ENCODE measurements at places on chromosomes 7 and 10. TPM values are rescaled to one million over a fixed set of nuclear protein-coding genes. Genes with fewer than 3 reads are reported as not detected.

DNA sequence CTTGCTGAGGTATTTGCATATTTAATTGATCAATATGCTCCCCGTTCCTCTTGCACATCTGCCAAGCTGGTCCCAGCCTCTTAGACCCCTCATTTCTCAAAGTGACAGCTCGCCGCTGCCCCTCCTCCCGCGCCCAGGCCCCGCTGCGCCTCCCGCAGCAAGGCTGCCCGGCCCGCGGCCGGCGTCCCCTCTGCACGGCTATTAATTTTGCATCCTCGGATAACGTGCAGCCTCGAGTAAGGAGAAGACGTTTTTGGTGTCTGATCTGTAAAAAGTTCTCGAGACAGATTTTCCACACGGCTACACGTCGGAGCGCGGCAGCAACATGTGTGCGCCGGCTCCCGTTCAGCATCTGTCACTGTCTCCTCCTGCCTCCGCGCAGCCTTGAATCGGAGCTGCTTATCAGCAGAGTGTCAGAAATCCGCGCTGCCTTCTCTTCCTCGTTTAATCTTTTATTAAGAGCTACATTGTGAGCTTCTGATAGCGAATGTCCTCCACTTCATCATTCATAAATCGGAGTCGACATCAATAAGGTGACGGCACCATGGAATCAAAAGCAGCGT is 65.3 kb downstream of the EBF3 start:
- DNase-seq, result no peak

- DNase-seq, result no peak
These were observed 1.3 kb upstream of the CALCR start for GRCh38 chr7:93575555-93576399.

MUC3A gene
- total RNA-seq, result not detected

HOXA1 gene
- total RNA-seq, result not detected

ZKSCAN1 gene
- total RNA-seq, result 51.4 TPM
